NCI-H510A treated with DMSO at 0.1 percent for 48 hours (cell line): ENCODE measurements at places on chromosomes 5 and 9.

GRCh38 chr9:82031538-82032280, 43.1 kb downstream of the SPATA31D1 start:
- DNase-seq, result no peak

GRCh38 chr5:30804739-30805505, 388.6 kb upstream of the CDH6 start:
- no peak for DNase-seq

DNA sequence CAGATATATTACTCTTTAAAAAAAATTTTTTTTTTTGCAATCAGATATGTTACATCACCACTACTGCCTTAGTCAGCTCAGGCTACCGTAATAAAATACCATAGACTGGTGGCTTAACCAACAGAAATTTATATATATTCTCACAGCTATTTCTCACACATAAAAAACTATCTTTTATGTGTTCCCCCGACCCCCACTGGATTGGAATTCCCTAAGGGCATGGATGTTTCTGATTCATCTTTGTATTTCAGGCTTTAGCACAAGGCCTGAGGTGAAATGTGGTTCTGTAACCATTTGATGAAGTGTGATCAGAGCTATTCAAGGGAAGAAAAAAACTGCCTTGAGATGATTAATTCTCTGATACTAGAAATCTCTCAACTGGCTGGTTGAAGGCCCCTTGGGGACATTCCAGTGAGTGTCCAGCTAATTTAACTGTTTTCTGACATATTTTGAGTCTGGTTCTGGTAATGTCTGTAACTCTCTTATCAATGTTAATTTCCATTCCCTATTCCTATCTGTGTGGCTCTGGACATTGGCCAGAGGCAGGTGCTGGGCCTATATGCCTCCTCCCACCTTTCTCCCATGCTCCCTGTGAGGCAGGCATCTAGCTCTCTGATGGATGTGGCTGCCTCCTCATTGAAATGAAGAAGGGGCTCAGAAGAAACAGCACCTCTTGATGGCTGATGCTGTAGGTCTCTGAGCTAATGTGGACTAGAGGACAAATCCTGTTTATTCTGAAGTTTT, 2.5 kb downstream of the CD14 start:
- no peak for DNase-seq

DNA sequence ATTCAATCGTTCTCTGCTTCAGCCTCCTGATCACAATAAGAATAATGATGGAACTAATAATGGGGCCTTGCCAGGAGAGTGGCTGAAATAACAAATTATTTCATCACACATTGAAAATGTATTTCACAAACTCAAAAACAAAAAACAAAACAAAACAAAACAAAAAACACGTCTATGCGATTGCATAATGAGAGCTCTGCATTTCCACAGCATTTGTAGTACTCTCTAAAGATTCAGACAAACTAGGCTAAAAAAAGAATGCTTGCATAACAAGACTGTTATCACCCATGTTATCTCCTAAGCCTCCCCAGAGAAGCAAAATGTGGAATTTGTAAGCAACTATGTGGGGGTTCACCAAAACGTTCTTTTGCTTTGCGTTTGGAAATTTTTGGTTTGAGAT, 48.1 kb downstream of the PRELID2 start:
- DNase-seq, result no peak

- peak; percentile 24 for DNase-seq
These were observed 360.8 kb upstream of the PANK3 start for GRCh38 chr5:168939887-168940544.

- no peak for DNase-seq
These were observed 35.0 kb upstream of the ARAP3 start for GRCh38 chr5:141717043-141717442.

DNA sequence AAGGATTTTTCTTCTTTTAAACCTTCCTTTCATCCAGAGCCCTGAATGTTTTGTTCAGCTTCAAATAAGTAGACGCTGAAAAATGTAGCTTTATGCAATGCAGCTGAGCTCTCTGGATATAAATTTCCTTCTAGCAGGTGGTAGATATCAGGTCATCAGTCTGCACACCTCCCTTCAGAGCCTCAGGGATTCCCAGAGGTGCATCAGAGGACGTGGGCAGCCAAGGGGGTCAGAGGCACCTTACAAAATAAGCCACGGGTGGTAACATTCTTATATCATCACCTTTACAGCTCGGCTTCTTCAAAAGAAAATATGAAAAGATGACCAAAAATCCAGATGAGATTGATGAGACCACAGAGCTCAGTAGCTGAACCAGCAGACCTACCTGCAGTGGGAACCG, 19.3 kb downstream of the MOCS2 start:
- no peak for DNase-seq

- peak; percentile 89 for DNase-seq
These were observed 76.7 kb downstream of the ARSB start for GRCh38 chr5:78908173-78909061.

DNA sequence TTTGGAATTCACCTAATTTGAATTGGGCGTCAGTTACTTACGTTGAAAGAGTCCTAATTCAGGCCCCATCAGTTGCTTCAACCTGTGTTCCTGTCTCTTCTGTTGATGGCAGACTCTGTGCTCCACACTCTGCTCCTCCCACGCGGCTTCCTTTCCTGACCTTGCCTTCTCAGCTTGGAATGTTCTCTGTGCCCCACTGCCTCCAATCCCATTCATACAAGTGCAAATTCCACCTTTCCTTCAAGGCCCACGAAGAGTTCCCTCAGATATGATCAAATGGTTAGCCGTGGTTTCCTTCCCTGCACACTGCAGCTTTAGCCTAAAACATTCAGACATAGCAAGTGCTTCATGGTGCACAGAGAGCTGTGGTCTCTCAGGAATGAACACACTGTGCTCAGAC, 65.7 kb downstream of the SREK1 start:
- no peak for DNase-seq

DNA sequence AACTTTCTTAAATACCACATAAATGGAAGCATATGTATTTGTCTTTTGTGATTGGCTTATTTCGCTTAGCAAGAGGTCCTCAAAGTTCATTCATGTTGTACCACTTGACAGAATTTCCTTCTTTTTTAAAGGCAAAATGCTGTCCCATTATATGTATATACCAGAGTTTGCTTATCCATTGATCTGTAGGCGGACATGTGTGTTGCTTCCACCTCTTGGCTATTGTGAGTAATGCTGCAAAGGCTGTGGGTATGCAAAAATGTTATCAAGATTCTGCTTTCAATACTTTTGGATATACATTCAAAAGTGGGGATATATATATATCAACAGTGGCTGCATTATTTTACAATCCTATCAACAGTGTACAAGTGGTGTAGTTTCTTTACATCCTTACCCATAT, 271.0 kb downstream of the PRR16 start:
- no peak for DNase-seq

GRCh38 chr5:92963800-92964199, 617.2 kb downstream of the NR2F1-AS1 start:
- DNase-seq, result no peak

DNA sequence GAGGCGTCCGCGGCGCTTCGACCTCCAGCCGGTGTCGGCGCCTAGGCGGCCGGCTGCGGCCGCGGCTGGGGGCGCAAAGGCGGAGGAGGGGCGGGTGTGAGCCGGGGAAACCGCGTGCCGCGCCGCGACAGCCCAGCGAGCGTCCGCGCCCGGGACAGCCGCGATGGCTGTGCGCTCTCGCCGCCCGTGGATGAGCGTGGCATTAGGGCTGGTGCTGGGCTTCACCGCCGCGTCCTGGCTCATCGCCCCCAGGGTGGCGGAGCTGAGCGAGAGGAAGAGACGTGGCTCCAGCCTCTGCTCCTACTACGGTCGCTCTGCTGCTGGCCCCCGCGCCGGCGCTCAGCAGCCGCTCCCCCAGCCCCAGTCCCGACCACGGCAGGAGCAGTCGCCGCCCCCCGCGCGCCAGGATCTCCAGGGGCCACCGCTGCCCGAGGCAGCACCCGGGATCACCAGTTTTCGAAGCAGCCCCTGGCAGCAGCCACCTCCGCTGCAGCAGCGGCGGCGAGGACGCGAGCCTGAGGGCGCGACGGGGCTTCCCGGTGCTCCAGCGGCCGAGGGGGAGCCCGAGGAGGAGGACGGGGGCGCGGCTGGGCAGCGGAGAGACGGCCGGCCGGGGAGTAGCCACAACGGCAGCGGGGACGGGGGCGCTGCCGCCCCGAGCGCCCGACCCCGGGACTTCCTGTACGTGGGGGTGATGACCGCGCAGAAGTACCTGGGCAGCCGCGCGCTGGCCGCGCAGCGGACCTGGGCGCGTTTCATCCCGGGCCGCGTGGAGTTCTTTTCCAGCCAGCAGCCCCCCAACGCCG, 605 bp downstream of the CHSY3 start:
- no peak for DNase-seq

DNA sequence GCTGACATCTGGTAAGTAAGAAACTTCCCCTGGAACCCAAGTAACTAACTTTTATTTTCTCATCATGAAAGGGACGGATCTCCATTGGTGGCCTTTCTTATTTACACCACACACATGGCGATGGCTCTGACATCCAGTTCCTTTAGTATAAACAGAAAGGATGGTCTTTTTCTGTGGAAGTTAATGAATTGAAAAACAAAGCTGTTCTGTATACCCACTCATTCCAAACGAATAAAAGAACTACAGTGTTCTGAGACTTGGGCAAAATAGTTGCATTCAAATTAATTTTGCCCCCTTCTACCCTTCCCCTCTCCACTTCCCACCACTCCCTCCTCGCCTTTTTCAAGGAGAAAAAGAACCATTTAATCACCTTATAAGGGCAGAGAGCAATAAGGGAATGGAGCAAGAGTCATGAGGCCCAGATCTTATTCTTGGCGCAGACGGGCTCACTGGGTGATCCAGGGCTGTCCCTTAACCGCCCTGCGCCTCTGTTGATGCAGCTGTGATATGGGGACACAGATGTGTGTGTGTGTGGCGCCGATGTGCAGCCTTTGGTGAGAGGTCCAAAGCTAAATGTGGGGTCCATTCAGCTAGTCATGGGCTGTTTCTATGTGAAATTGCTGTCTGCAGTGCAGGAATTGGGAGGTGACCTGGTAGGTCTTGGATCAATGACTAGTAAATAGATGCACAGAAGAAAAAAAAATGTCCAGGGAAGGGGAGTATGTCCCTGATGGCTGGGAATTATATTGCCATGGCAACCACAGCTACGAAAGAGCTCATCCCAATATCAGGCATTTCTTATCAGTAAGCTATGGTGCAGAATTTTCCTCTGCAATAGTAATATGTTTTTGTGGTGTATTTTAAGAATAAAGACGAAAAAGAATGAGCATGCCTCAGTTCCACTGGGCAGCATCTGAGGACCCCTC, 141.5 kb upstream of the ERCC6L2 start:
- no peak for DNase-seq

GRCh38 chr9:97711223-97711626, 14.1 kb upstream of the XPA start:
- DNase-seq, result no peak

DNA sequence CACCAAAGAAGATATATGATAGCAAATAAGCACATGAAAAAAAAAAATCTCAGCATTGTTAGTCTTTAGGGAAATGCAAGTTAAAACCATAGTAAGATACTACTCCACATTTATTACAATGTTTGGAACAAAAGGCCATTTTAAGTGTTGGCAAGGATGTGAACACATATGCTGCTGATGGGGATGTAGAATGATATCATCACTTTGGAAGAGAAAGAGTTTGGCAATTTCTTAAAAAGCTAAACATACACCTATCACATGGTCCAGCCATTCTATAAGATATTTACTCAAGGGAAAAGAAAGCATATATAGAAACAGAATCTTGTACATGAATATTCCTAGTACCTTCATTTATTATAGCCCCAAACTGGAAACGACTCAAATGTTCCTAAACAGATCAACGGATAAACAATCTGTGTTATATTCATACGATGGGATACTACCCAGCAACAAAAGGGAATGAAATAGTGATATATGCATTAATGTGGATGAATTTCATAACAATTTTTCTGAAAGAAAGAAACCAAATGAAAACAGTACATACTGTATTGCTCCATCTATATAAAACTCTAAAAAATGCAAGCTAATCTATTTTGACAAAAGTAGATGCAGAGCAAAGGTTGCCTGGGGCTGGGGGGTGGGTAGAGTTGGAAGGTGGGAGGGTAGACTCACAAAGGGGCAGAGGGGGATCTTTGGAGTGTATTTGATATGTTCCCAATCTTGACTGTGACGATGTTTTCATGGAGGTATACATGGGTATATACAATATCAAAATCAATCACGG, 45.7 kb upstream of the SMAD5 start:
- DNase-seq, result no peak
